Large intestine (tissue), 12 donors: ENCODE measurements at places on chromosomes 11 and 22.

DNA sequence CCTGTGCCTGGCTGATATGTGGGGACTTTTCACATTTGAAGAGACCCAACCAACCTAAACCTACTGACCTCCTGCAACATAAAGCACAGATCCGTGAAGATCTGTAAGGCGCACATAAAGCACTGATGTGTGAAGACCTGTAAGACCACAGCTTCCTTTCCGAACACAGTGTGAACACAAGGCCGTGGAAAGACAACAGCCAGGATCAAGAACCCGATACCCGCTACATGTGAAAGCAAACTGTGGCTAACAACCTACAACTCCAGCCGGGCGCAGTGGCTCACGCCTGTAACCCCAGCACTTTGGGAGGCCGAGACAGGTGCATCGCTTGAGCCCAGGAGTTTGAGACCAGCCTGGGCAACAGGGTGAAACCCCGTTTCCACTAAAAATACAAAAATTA lies 17.6 kb upstream of the PPFIA1 start:
- DNase-seq = no peak

GRCh38 chr11:100734743-100735527 lies 47.8 kb downstream of the ARHGAP42 start:
- no peak for DNase-seq

DNA sequence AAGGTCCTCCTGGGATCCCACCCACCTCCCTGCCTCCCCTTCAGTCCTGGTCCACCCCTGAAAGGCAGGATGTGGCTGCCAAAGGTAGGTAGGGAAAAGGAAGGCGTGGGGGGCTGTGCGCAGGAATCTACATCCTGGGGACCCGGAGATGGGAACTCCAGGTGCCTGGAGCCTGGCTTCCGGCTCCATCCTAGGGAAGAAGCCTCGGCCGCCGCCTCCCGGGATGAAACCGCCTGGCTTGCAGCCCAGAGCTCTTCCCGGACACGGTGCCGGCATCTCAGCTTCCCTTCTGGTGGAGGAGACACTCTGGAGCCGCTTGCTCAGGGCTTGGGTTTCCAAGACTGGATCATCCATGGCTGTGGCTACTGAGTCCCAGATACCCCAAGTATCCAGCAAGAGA lies 33.3 kb upstream of the PDGFB start:
- DNase-seq = no peak

DNA sequence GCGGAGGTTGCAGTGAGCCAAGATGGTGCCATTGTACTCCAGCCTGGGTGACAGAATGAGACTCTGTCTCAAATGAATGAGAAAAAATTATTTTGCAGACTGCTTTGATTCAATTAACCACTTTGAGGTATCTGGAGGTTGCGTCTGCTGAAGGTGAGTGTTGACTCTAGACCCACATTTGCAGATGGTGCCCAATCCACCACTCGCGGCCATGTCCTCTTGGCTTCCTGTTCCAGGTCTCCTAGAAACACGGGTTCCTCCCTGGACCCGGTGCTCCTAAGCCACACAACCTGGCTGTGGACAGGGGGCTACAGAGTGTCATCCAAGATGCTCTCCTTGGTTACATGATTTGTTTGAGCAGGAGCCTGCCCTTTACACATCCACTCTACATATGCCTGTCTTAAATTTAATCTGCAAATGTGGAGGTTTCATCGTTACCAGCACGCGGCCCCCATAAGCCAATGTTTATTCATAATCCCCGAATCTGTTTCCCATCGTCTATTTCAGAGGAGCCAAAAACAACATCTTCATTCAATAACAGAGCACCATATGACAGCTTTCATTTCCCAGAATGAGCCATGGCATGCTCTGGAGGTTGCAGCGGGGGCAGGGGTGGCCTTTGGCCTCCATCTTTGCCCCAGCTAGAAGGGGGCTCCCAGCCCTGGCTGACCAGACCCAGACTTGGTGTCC lies 377.2 kb downstream of the CTTN start:
- DNase-seq = no peak

GRCh38 chr11:117704395-117705100 lies 92.5 kb downstream of the DSCAML1 start:
- DNase-seq = no peak

DNA sequence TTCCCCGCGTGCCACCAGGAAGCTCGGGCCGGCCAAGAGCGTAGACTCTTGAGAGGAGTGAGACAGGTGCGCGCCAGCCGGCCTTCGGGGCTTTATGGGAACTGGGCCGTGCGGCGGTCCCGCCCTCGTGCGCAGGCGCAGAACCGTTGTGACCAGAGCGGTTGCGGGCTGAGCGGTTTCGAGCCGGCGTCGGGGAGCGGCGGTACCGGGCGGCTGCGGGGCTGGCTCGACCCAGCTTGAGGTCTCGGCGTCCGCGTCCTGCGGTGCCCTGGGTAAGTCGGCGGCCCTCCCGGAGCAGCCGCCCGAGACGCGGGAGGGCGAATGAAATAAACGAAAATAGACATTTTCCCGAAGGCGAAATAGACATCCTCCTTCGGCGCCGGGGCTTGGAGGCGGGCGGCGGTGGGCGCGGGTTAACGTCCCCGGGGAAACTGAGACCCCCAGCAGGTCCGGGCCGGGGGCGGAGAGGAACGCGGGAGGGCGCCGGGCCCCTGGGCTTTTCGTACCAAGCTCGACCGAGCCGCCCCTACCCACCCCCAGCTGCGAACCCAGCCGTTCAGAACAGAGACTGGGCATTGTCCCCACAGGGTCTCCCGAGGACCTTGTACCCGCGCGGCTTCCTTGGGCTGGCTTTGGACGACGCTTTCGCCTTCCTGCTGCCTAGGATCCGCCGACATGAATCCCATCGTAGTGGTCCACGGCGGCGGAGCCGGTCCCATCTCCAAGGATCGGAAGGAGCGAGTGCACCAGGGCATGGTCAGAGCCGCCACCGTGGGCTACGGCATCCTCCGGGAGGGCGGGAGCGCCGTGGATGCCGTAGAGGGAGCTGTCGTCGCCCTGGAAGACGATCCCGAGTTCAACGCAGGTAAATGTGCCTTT lies at the start of gene ASRGL1:
Gene ASRGL1 (plus strand): TSS at position 146 of the 879 bp plus-strand sequence. CDS start 530 bp downstream, at position 676.
- peak; percentile 75 for DNase-seq

DNA sequence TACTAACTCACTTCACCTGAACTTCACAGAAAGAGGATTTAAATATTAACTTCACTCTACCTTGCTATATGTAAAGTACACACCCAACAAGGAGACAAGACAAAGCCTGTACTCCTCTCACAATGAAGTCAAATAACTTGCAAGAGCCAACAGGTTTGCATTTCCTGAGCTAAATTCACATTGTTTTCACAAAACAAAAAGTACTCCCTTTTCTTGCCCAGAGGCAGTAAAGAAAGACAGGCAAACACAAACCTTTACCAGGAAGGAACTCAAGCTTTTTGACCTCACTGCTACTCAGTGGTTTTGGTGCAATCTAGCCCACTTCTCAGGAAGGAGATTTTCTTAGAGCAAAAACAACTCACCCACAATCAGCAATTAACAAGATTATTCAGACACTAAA lies 15.7 kb downstream of the USP28 start:
- no peak for DNase-seq

DNA sequence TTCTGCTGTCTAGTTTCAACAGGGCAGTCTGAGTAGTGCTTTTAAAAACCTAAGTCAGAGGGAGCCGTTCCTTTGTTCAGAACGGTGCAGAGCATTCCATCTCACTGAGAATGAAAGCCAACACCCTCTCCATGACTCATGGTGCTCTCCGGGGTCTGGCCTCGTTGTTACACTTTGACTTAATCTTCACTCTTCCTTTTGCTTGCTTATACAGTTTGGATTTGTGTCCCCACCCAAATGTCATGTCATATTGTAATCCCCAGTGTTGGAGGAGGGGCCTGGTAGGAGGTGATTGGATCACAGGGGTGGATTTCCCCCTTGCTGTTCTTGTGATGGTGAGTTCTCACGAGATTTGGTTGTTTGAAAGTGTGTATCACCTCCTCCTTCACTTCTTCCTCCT lies 292.2 kb downstream of the ST3GAL4 start:
- DNase-seq = no peak

DNA sequence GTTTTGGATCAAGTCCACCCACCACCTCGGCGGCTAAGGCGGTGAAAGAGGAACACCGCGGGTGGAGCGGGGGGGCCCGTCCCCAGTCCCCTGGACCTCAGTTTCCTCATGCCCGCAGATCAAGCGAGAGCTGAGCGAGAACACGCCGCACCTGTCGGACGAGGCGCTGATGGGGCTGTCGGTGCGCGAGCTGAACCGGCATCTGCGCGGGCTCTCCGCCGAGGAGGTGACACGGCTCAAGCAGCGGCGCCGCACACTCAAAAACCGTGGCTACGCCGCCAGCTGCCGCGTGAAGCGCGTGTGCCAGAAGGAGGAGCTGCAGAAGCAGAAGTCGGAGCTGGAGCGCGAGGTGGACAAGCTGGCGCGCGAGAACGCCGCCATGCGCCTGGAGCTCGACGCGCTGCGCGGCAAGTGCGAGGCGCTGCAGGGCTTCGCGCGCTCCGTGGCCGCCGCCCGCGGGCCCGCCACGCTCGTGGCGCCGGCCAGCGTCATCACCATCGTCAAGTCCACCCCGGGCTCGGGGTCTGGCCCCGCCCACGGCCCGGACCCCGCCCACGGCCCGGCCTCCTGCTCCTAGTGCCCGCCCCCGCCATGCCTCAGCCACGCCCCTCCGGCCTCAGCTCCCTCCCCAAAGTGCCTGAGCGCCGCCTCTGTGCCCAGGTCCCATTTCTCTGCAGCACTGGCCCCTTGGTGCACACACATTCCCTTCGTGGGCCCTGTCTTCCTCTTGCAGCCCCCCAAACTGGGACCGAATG lies 12.7 kb downstream of the MAFF start:
- DNase-seq = peak; percentile 59

DNA sequence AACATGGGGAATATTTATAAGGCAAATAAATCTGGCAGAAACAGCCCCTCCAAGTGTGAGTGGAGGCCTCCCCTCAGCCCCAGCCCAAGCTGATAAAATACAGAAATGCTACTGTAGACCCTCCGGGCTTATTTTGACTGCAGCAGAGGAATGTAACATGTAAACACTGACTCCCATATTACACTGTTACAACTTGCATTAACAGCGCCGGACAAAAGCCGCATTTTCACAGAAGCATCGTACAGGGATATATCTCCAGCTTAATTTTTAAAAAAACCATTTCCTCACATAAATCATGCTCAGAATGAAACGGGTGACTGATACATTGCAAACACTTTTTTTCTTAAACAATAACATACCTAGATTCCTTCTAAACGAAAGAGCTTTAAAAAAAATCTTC lies 36.6 kb upstream of the COMT start:
- DNase-seq = no peak

GRCh38 chr22:42437488-42438292 lies 5.5 kb upstream of the NFAM1 start:
- peak; percentile 68 for DNase-seq

DNA sequence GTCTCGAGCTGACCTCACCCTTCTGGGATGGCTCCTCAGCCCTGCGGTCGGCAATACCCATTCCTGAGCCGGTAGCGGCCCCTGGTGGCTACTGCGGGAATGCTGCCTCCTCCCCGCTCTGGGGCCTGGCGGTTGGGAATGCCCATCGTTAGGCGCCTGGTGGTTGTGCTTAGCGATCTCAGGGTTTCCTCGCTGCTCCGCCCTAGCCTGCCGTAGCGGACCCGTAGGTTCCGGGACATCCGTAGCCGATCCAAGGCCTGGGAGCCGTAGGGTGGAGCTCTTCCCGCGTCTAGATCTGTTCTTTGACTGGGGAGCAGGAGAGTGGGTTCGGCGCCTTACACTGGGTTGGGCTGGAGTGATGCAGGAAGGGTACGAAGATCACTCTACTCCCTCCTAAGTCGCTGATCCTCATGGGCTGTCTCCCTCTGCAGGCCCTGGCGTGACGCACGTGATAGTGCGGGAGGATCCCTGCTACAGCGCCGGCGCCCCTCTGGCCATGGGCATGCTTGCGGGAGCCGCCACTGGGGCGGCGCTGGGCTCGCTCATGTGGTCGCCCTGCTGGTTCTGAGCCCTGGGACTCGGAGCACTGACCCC lies 14.8 kb downstream of the PLEKHB1 start:
- peak; percentile 86 for DNase-seq

GRCh38 chr11:7449841-7450214 lies 35.5 kb upstream of the OLFML1 start:
- DNase-seq = no peak

GRCh38 chr11:67820081-67820480 lies 145.7 kb upstream of the ALDH3B2 start:
- no peak for DNase-seq

DNA sequence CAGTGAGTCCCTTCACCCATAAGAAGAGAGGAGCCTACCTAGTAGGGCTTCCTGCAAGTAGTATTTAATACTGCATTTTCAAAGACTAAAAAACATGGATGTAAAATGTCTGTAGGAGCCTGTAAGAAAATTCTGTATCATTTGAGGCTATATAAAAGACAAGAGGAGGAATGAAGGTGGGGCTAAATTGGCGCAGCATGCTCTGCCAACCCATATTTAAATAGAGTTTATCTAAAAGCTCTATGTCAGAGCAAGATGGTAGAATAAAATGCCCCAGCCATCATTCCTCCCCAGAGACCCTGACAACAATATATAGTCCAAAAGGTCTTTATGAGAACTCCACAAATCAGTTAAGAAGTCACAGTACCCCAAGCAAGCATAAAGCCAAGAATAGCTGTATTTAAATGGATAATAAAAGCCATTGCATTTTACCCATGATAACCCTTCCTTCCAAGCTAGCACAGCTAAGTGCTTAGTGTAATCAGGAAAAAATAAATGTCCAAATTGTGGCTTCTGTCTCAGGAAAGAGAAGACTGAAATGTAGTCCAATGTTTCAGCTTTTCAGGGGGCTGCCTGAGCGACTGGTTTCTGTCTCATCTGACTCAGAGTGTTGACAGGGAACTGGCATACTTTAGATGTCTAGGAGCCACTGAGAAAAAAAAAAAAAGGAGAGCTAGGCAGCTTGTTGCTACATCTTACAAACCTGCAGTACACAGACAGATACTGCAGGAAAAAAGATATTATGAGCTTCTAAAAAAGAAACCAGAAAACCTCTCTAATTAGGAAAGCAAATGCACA lies 258.6 kb downstream of the METTL15 start:
- DNase-seq = no peak

DNA sequence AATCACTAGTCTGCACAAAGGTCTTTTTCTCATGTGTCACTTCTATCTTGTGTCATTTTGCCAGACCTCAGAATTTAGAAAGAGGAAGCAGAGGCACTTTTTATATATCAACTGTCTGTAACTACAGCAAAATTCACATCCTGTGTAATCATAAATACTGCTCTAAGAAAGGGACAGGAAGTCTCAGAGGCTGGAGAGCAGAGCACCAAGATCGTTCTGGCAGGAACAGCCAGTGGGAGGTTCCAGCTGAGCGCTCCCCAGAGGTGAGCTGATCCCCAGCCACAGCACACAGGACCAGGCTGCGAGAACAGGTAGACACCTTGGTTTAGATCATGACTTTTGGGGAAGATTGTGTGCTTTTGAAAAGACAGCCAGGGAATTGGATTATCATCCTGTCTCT lies at the start of gene MS4A7:
Gene MS4A7 (plus strand): TSS at position 179 of the 400 bp plus-strand sequence. CDS start 4,610 bp downstream, outside the sequence.
- peak; percentile 12 for DNase-seq

GRCh38 chr11:130323452-130324450 lies 9.0 kb upstream of the ZBTB44 start:
- no peak for DNase-seq

- no peak for DNase-seq
These were observed 240.5 kb upstream of the API5 start for GRCh38 chr11:43071338-43071737.

GRCh38 chr11:102347462-102348370 lies 702 bp downstream of the BIRC2 start:
- DNase-seq = no peak

GRCh38 chr22:26576026-26576680 lies 13.8 kb downstream of the TPST2 start:
- no peak for DNase-seq
